ENCODE measurements at places on chromosomes 4 and X.
A peak's percentile ranks its signal among the peaks of the same experiment; 100 is the strongest.

DNA sequence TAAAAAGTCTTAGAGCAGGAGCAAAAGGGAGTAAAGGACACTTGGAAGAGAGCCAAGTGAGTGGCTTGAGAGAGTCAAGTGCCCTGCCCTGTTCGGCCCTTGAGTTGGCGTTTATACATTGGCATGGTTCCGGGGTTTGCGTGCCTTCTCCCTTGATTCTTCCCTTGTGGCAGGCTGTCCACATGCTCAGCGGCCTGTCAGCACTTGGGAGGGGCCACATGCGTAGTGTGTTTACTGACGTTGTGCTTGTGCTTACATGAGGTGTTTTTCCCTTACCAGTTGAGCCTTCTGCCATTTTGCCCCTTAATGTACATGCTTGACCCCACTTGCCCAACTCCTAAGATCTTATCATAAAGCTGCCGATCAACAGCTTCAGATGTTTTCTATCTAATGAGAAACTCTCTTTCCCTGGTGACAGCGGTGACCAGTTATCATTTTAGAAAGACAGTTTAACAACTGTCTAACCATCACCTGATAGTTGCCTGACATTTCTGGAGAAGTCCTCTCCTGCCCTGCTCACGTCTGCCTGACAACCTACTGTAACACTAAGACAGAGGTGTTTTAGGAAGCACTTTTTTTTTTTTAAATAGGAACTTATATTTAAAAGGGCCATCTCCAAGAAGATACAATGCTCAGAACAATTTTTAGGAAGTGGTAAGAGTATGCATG, 49.5 kb upstream of the GC start:
- H3K27me3 ChIP-seq: no peaks in the 10 kb centered on the region
- H3K36me3 ChIP-seq: no peaks in the 10 kb centered on the region
- no peak overlapping the region for H3K27ac ChIP-seq
- H3K4me1 ChIP-seq: no peaks in the 10 kb centered on the region
- no peak overlapping the region for H3K4me3 ChIP-seq

- H3K27ac ChIP-seq: peak overlapping the region; percentile 87
- no peaks in the 10 kb centered on the region for H3K27me3 ChIP-seq
- peak; percentile 69 for DNase-seq
- no peak overlapping the region for H3K4me3 ChIP-seq
- H3K36me3 ChIP-seq: no peaks in the 10 kb centered on the region
Observed at GRCh38 chr4:151807220-151807619, 46.4 kb upstream of the GATB start.

GRCh38 chrX:2960861-2961515, 31.8 kb upstream of the ARSD start:
- H3K36me3 ChIP-seq: no peaks in the 10 kb centered on the region
- DNase-seq: no peak
- no peaks in the 10 kb centered on the region for H3K4me1 ChIP-seq
- no peaks in the 10 kb centered on the region for H3K27me3 ChIP-seq
- H3K4me3 ChIP-seq: no peak overlapping the region

DNA sequence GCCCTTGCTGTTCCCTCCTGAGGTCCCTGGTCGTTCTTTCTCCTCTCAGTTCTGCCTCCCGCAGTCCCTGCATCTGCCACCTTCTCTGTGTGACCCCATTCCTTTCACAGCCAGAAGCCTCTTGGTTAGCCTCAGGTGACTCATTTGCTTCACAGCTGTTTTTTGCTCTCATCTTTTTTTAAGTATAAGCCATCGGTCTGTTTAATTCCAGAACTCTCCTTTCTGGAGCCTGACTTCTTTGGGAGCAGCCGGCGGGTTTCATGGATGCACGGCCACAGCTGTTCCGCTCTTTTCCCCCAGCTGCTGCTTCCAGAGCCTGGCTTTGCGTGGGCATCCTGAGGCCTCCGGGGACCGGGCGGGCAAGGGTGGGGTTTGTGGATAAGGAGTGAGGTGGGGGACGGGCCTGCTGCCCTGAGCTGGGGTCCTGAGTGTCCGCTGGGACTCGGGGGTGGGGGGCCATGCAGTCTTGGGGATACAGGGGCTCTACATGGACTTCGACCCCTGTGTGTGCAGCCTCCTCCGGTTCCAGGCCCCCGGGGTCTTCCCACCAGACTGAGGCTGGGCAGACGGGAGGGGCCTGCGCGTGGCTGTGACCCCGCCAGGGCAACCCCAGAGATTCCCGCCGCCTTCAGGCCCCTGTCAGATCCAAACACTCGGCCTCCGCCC, 46.7 kb downstream of the PCGF3 start:
- H3K36me3 ChIP-seq: peaks cover 27% of the 10 kb centered on the region
- H3K4me3 ChIP-seq: no peak overlapping the region
- no peaks in the 10 kb centered on the region for H3K27me3 ChIP-seq

DNA sequence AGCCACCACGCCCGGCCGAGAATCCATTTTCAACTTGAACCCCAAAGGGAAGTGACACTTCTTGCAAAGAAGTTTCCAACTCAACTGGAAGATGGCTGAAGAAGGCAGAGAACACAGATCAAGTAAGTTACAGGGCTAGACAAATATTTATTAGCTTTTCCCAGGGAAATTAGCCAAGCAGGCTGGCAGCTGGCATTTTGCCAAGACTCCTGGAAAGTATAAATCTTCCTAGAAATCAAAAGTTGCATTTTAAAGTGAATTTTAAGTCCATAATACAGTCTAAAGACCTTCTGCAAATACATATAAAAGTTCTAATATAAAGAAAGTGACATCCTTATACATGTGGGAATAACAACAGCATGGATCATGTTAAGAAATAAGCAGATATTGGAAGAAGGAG, 3.4 kb upstream of the MRPL1 start:
- H3K27ac ChIP-seq: no peak overlapping the region
- no peaks in the 10 kb centered on the region for H3K4me1 ChIP-seq
- DNase-seq: no peak
- H3K27me3 ChIP-seq: no peaks in the 10 kb centered on the region
- H3K4me3 ChIP-seq: no peak overlapping the region

DNA sequence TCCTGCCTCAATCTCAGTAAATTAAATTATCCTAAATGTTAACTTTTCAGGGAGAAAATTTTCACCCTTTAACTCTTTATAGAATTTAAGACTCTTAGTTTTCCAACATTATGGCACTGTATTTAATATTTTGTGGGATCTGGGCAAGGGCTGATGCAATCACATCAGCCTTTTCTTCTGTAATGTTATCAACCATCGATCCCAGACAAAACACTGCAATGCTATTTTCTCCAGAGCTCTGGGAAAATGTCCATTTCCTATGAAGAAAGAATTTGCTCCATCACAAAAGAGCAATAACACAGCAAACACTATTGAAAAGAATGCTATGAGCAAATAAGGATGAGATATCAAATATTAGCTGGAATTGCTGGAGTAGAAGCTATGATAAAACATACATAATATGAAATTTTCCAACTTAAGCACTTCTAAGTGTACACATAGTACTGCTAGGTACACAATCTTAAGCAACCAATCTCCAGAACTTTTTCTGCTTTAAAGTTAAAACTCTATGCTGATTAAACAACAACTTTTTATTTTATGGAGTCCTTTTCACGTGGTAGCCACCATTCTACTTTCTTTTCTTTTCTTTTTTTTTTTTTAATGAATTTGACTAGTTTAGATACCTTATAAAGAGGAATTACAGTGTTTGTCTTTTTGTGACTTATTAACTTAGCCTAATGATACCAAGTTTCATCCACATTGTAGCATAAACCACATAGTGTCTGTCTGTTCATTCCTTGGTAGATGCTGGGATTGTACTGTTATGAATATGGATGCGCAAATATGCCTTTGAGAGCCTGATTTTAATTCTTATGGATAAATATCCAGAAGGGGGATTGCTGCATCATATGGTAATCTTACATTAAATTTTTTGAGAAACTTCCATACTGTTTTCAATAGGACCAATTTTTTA, 43.6 kb downstream of the UGT2A3 start:
- DNase-seq: no peak
- H3K36me3 ChIP-seq: no peaks in the 10 kb centered on the region
- H3K27ac ChIP-seq: no peak overlapping the region
- no peak overlapping the region for H3K4me3 ChIP-seq
- H3K27me3 ChIP-seq: no peaks in the 10 kb centered on the region
